ENCODE measurements at places on chromosomes 1 and 21. TPM values are rescaled to one million over a fixed set of nuclear protein-coding genes. Genes with fewer than 3 reads are reported as not detected.

Gene AGT
- under 0.01 TPM for total RNA-seq

Gene LCE3D
- total RNA-seq, result not detected

Gene SOX13
- 23.0 TPM for total RNA-seq

Gene MACF1
- total RNA-seq, result 751 TPM

DNA sequence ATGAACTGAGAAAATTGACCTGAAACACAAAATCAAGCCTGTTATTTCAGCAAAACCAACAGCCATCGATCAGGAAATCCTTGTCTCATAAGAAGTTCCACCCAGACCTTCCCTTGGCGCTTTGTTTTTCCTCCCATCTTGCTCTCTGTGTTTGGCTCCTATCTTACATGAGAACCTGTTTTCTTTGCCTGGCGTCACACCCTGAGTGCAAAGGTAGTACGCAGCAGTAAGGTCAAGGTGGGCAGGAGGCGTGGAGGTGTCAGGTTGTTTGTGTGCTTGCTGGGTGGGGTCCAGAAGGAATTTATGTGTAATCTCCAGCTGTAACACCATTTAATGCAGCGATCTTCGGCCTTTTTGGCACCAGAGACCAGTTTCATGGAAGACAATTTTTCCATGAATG is 50.5 kb downstream of the C1orf21 start:
- no peak for DNase-seq

- peak; percentile 59 for DNase-seq
These were observed 90.7 kb downstream of the RHOU start for GRCh38 chr1:228825840-228826484.

- DNase-seq, result no peak
These were observed 9.4 kb downstream of the LAMB3 start for GRCh38 chr1:209642816-209643215.

GRCh38 chr1:63937461-63938022 is 163.7 kb downstream of the ROR1 start:
- DNase-seq, result peak; percentile 10

GRCh38 chr1:94130851-94131595 is 10.1 kb upstream of the ABCA4 start:
- peak; percentile 31 for DNase-seq

DNA sequence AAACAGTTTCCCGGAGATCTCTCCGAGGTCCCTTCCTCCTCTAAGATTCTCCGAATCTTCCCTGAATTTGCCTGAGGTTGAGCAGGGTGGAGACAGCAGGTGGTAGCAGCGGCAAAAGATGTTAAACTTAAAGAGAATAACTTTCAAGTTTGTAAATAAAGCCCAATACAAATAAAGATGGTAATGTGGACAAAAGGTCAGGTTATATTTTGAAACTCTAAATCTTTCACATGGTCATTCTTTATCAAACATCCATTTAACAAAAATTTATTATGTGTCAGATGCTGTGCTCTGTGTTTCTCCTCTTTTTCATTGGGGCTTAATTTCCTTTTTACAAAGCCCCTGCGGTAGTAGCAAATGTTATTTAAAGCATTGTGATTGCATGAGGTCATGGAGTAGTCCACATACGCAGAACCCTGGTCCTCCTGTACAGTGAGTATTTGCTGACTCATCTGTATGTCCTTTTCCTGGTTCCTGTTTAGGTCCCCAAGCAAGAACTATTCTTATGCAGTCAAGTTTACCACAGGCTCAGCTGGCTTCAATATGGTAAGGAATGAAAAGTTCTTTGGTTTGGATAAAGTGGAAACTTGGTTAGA is 119.2 kb downstream of the ITSN1 start:
- DNase-seq, result peak; percentile 97

DNA sequence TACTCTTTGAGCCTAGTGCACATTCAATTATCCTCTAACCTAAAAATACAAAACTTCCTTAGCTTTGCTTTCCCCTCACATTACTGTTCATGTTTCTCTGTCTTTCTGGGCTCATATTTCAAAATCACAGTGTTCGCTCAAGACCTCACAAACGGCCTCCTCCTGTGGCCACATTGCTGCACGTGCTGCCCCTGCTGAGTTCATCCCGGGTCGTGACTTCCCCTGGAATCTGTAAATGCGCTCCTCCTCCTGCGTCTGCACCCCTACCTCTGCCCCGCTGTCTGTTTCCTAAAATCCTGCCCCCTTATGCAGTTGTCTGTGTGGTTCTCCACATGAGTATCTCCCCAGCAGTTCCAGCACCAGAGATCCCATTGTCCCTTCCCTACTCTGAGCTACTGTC is 45.5 kb upstream of the RAVER2 start:
- DNase-seq, result no peak

GRCh38 chr1:23177438-23178380 is 9.1 kb upstream of the LUZP1 start:
- DNase-seq, result peak; percentile 96

- DNase-seq, result no peak
These were observed 33.3 kb downstream of the TIAM1 start for GRCh38 chr21:31310750-31311149.

DNA sequence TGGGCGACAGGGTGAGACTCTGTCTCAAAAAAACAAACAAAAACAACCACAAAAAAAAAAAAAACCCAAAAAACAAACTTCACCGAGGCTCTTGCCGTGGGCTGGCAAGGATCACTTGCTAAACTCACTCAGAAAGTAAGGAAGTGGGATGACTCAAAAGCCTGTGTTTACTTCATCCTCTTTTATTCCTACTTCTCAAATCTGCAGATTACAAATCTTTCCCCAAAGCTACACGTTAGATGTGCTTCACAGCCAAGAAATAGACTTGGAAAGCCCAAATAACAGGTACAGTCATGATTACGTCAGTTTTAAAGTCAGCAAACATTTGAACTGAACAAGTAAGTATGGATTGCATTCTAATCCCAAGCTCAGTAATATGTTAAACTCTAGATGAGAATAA is 359.3 kb downstream of the ADGRL2 start:
- no peak for DNase-seq

GRCh38 chr1:9289090-9289534 is 3.6 kb upstream of the SPSB1 start:
- DNase-seq, result peak; percentile 84

Data from dermis blood vessel endothelial cell (primary cell).